ENCODE measurements at places on chromosomes 4 and X. TPM values are rescaled to one million over a fixed set of nuclear protein-coding genes. Genes with fewer than 3 reads are reported as not detected.
A peak's percentile ranks its signal among the peaks of the same experiment; 100 is the strongest.

Gene AKAP14
- not detected for total RNA-seq

Gene FAAH2
- 1.7 TPM for total RNA-seq

Gene CENPU
- total RNA-seq: 22.3 TPM

GRCh38 chr4:13966231-13967195, 339.0 kb upstream of the BOD1L1 start:
- DNase-seq: peak; percentile 68

- DNase-seq: peak; percentile 22
Observed at GRCh38 chr4:165631208-165631894, 241.7 kb upstream of the TLL1 start.

- DNase-seq: no peak
Observed at GRCh38 chr4:118120120-118120760, 86.0 kb downstream of the NDST3 start.

Gene FAM47E
- 1.0 TPM for total RNA-seq

Gene FGB
- total RNA-seq: not detected

- DNase-seq: no peak
Observed at GRCh38 chrX:136766785-136767103, 14.0 kb downstream of the ARHGEF6 start.

DNA sequence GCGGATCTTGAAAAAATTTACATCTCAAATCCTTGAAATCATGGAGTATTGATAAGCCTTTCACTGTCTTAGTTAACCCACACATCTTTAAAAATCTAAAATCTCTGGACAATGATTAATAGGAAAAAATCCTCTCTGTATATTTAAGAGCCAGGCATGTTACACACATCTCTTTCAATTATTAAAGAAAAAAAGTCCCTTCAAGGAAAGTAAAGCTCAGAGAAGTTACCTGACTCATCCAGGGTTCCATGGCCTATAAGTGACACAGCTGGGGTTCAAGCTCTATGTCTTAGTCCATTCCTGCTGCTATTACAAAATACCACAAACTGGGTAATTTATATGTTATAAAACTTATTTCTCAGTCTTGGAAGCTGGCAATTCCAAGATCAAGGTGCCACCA, 14.2 kb upstream of the FGF16 start:
- no peak for DNase-seq

GRCh38 chr4:30716158-30716557, 4.0 kb upstream of the PCDH7 start:
- DNase-seq: peak; percentile 59

DNA sequence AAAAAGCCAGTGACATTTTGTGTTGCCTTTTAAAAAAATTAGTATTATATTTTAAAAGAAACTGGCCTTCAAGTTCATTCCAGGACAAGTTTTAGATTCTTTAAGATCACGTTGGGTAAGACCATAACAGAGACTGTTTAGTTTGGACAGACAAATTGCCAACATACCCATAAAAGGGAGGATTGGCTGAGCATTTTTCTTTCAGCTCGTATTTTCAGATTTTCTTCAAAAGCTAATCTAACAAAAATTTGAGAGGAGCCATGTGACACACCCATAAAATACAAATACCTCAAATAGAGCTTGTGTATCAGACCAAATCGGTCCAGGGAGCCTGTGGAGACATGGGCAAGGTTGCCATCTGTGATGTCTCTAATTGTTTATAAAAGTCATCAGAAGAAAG, 74.6 kb upstream of the C1QTNF7 start:
- no peak for DNase-seq
